T-helper 2 cell (primary cell): ENCODE measurements at places on chromosomes 6 and 20.

DNA sequence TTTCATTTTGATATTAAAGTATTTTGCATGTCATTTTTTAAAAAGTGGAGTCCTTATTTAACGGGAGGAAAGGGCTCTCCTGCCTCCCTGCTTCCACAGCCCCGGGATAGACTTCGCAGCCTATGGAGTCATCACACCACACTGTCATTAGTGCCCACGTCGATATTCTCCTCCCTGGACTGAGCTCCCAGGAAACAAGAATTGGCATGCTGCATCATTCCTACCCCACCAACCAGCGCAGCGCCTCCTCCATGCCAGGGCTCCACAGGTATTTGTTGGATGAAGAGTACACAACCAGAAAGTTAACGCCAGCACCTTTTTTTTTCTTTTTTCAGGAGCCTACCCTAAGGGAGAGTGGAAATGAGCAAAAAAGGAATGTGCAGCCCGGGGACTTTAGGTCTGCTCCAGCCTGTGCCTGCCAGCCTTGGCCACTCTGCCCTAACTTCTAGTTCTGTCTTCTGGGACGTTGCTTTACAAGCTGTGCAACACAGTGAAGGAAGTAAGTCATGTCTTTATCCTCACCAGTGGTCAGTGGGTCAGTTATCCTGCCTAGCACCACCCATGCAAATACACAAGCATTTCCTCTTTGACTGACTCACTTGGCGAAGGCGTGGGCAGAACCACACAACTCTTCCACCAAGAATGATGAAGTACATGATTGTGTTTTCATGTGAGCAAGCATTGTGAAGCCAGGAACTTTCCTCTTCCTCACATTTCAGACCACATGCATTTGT, 180.7 kb upstream of the UST start:
- DNase-seq: peak; percentile 59

DNA sequence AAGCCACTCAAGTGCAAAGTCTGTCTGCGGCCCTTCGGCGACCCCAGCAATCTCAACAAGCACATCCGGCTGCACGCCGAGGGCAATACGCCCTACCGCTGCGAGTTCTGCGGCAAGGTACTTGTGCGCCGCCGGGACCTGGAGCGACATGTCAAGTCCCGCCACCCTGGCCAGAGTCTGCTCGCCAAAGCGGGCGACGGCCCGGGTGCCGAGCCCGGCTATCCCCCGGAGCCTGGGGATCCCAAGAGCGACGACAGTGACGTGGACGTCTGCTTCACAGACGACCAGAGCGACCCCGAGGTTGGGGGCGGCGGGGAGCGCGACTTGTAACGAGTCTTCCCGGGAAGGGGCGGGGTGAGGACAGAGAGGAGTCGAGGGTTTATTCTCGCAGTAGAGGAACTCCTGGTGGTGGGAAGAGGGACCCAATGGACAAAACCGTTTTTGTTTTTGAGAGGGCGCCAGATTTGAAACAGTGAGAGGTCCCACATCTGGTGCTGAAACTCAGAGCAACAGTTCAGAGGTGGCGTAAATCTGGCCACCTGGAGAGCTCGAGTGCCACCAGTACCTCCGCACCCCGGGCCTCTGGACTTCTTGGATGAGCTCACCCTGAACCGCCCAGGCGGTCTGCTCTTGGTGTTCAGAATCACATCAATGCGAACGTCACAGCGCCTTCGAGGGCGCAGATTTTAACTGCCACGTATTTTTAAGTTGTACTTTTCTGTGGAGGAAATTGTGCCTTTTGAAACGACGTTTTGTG, 8.0 kb downstream of the PRDM13 start:
- peak; percentile 50 for DNase-seq

DNA sequence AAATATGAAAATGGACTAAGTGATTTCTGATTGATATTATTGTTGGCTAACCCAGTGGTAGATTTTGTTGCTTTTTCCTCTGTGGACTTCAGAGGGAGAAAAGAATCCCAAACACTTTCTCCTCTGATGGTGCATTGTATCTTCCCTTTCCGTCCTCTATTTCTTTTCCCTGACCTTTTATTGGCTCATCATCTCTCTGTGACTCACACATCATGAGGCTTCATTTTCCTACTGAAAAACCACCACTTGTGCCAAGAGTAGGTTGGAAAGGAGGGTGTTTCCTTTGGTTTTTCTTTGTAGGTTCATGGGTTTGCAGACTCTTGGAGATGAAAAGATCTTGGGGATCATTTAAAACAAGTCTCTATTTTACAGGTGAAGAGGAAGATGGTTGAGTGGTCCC, 311.7 kb upstream of the JAG1 start:
- no peak for DNase-seq

- no peak for DNase-seq
Measured at GRCh38 chr6:166743406-166744222, 116.6 kb upstream of the RPS6KA2 start.
